Cortex of kidney (tissue), 1 donor: ENCODE measurements at places on chromosomes 6 and 20.

DNA sequence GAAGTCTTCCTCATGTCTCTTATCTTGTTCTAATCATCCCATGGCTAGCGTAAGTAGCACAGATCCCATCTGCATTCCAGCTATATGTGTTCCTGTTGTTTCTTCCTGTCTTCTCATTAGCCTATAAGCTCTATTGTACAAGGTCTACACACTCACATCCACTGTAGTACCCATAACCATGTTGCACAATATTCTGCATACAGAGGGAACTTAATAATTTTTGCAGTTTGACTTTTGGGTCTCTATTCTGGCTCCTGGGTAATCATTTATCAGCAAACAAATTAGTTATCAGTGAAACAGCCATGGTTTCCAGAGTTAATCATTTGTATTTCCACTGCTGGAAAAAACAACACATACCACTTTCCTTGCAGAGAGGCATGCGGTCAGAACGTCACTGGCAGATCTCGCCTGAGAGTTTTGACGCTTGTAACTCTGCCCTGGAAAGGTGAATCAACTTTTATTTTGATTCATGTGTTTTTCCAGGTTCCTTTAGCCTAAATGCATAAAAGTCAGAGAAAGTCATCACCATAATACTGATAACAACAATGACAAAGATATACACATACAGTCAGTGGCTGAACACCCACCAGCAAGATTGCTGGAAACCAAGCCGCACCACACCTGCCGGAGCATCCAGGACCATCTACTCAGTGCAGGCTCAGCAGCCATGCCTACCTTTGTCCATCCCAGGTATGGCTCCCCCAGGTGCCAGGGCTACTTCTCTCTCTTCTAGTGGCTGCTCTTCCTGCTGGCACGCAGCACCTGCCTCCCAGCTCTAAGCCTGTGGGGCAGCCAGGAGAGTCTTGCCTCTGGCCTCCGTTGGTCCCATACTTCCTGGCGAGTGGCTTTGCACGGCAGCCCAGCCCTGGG, 158.2 kb downstream of the QRSL1 start:
- DNase-seq, result no peak

- DNase-seq, result no peak
These were observed 540.1 kb upstream of the CHD6 start for GRCh38 chr20:42158272-42158671.

GRCh38 chr6:82589509-82590206, 226.0 kb downstream of the TPBG start:
- no peak for DNase-seq

DNA sequence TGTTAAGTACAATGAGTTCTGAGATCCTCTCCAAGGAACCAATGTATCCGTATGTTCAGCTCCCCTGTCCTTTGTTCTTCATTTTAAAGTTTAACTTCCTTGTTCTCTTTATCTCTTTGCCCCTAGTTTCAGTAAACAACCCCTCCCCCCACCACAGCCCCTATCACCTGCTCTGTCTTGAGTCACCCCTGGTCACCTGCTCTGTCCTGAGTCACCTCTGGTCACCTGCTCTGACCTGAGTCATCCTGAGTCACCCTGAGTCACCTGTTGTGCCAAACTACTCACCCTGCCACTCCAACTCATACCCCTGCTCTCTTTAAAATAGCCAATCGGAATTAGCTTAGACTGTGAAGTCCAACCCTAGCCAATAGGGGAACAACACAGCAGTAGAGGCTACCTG, 288.7 kb upstream of the CDYL start:
- DNase-seq, result no peak

DNA sequence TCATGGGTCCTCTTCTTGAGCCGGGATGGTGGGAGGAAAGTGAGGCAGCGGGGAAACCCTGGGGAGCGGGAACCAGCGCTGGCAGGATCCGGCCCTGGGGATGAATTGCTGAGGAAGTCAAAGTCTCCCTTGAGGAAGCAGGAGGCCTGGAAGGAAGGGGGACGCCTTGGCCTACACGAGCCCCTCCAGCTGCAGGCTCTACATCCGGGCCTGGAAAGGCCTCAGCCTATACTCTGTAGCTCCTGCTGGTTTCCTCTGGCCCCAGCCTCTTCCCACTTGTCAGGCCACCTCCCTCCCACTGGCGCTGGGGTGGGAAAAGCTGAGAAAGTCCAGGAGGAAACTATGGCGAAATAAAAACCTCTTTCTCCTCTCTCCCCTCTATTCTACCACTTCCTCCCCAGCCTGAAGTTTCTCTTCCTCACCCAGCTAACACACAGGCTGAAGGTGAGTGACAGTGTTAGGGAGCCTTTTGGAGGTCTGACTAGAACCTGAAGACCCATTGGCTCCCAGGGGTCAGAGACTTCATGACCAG, 14.9 kb downstream of the TREML2 start:
- no peak for DNase-seq

- DNase-seq, result no peak
These were observed 559.5 kb upstream of the PTCHD4 start for GRCh38 chr6:48670546-48670945.

DNA sequence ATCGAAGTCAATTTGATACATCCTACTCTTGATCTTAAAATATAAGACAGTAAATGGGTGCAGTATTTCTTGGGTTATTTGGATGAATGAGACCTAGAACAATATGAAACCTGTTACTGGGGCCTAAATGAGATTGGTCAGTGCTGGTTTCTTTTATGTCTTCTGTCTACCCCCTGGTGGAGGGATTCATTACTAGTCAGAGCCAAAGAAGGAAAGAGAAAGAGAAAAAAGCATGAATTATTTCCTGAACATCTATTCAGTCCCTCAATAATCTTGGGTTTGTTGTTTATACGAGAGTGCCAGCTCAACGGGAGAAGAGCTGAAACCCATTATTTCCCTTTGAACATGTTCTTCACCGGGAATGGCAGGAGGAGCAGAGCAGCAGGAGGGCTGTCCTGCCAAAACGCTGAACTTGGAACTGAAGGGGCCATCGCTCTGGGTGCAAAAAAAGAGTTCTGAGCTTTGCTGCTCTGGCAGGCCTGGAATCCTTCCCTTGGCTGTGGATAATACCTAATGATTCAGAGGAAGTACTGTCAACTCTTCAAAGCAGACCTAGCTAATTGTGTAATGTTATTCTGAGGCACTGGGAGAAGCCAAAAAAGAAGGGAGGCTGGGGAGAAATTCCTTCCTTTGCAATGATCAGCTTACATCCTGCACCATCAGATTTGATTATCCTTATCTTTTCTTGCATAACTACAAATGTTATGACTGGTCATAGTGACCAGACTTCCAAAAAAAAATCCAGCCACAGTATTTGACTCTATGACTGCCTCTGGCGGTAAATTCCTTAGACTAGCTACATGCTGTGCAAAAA, 72.0 kb downstream of the BLOC1S5 start:
- no peak for DNase-seq

DNA sequence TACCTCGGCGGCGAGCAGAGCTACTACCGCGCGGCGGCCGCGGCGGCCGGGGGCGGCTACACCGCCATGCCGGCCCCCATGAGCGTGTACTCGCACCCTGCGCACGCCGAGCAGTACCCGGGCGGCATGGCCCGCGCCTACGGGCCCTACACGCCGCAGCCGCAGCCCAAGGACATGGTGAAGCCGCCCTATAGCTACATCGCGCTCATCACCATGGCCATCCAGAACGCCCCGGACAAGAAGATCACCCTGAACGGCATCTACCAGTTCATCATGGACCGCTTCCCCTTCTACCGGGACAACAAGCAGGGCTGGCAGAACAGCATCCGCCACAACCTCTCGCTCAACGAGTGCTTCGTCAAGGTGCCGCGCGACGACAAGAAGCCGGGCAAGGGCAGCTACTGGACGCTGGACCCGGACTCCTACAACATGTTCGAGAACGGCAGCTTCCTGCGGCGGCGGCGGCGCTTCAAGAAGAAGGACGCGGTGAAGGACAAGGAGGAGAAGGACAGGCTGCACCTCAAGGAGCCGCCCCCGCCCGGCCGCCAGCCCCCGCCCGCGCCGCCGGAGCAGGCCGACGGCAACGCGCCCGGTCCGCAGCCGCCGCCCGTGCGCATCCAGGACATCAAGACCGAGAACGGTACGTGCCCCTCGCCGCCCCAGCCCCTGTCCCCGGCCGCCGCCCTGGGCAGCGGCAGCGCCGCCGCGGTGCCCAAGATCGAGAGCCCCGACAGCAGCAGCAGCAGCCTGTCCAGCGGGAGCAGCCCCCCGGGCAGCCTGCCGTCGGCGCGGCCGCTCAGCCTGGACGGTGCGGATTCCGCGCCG, 994 bp downstream of the FOXC1 start:
- no peak for DNase-seq

GRCh38 chr6:29628419-29629281, 4.3 kb downstream of the GABBR1 start:
- DNase-seq, result no peak

GRCh38 chr6:126781582-126781981, 336.9 kb upstream of the RSPO3 start:
- DNase-seq, result no peak

GRCh38 chr6:98295515-98296175, 538.7 kb upstream of the POU3F2 start:
- DNase-seq, result no peak

DNA sequence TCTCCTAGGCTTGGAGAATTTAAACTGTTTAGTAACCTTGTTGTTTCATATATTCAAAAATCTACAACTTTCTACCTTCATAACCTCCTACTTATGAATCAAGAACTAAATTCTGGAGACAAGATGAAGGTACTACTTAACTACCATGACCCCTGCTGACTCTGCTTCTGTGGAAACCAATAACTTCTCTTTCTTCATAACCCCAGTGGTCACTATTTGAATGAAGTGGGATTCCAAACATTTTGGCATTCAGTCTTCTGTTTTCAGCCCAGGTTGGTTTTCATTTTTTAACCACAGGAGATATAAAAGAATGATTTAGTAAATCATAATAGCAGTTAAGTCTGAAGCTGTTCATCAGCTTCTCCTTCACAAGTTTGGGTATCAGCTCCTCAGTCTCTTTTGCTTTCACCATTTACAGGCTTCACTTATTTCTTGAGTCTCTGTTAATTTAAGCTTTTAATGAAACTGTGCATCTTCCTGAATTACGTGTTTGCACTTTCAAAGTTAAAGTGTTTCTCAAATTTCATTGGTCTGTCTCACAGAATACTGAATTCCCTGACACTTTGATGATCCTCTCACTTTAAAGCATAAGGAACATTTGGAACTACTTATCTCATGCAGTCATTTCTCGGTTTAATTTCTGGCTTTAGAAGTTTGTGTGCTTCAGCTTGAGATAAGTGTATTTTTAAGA, 9.5 kb downstream of the SENP6 start:
- no peak for DNase-seq

DNA sequence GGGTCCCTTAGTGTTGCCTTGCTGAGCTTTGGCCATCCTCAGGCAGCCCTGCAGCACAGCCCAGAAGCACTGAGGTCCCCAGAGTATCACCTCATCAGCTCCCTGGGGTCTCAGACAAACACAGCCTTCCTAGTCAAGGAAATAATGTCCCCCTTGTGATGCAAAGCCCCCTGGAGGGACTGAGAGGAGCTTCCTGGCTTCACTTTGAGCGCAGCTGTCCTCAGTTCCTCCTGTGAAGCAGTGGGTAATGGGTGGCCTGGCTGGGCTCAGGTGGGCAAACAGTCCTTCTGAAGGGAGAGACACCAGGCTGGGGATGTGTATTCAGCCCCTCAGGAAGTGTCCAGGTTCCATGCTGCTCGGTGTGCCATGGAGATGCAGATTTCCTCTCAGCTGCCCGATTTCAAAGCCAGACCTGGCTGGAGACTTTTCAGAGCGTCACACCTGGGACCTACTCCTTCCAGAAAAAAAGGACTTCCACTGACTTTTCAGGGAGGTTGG, 79.2 kb upstream of the FOXA2 start:
- no peak for DNase-seq

DNA sequence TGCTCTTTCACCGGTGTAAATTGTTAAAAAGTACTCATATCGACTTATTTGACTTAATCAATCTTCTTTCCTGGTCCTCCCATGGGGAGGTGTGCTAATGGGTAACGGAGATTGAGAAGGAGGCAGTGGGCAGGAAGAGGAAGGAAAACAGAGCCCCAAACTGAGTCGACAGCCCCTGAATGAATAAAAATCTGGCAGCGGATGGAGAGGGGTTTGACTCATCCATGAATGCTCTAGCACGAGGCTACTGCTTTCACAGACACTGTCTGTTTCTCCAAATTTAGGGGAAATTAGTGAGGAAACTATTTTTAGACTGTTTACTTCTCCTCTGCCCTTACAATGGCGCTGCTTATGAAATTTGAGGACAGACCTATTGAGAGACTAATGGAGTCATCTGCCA, 142.2 kb upstream of the ATXN1 start:
- DNase-seq, result no peak

GRCh38 chr20:2329286-2329685, 33.5 kb downstream of the TGM3 start:
- DNase-seq, result no peak

- DNase-seq, result no peak
These were observed 1060.3 kb downstream of the KIF16B start for GRCh38 chr20:15512916-15513315.

GRCh38 chr20:63402181-63402859, 41.2 kb upstream of the CHRNA4 start:
- DNase-seq, result no peak

GRCh38 chr20:61184194-61184593, 67.9 kb upstream of the CDH4 start:
- DNase-seq, result no peak

GRCh38 chr20:59996108-59996507, 37.9 kb downstream of the CDH26 start:
- no peak for DNase-seq

- no peak for DNase-seq
These were observed 122.0 kb upstream of the BMP5 start for GRCh38 chr6:55997223-55997874.

- DNase-seq, result no peak
These were observed 11.3 kb downstream of the DLK2 start for GRCh38 chr6:43444036-43444435.

GRCh38 chr6:2990932-2991506, 8.7 kb upstream of the NQO2 start:
- DNase-seq, result no peak

DNA sequence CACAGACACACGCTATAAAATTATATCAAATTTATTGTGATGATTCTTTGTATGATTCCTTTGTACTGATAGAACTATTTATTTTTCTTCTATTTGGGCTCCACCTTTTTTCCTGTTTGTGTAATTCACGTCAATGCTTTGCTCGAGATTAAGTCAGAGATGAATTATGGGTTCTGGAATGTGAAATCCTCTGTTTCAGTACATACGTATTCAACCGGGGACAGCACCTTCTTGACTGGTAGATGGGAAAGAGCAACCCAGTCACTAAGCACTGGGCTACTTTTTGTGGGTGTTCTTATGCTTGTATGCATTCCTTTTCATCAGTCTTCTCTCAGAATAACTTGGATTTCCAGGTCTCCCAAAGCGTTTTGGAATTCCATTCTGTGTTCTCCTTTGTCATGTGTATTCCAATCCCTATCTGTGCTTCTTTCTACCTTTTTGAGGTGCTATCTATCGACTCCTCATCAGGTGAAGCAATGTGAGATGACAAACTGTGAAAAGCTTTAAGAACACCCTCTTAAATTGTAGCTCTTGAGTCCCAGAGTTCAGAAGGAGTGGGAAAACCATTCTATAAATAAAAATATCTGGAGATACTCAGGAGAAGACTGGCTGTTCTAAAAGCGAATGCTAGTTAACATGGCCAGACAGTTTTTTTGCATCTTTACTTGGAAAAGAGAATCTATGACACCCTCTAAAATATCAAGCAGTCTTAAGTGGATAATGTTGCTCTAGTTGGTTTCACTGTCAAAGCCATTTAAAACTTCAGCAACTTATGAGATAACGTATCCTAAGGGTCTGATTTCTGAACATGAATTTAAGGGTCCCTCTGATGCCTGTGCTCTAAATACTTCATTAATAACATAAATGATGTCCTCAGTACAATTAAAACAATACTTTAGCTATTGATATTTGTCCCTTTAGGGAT, 197.7 kb upstream of the PREP start:
- no peak for DNase-seq

GRCh38 chr6:126941751-126942150, 176.7 kb upstream of the RSPO3 start:
- no peak for DNase-seq
